ENCODE measurements at places on chromosomes 1 and 21.
A peak's percentile ranks its signal among the peaks of the same experiment; 100 is the strongest.

DNA sequence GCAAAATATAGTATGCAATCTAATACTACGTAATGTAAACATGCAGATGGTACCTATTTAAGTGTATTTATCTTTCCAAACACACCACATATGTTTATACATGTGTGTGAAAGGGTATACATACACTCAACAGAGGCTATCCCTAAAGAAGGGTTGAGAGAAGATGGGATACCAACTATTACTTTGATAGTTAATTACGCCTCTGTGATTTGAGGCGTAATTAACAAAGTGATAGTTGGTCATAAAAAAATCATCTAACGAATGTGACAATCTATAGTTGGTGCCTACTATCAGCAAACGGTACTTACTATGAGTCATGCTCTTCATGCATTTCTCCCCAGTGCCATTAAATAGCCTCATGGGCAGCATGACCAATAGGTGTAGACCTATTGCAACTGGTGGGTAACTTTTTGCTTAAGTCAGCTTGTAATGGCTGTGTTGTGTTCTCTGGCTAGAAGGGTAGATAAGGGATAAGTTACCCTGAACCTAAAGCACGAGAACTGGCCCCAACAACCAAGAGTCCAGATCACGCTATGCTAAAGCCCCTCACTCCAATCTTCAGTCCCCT is 15.3 kb downstream of the RCAN1 start:
- DNase-seq: peak; percentile 93

DNA sequence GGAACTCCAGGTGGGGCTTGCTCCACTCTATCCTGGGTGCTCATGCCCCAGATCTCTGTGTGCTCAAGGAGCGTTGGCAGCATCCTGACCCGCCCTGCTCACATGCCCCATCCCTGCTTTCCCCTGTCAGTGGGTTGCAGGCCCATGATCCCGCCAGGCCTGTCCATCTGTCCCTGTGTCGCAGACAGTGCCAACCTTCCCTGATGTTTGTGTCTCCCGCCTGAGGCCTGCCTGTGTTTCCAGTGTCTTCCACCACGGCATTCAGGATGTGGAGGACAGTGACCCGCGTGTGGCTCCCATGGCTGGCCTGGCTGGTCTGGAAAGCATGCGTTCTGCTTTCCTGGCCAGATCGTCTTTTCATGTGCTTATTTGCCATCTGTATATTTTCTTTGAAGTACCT is 82.9 kb downstream of the PCBP3 start:
- DNase-seq: no peak

GRCh38 chr1:151340870-151341754 is 5.9 kb downstream of the RFX5 start:
- DNase-seq: peak; percentile 80

DNA sequence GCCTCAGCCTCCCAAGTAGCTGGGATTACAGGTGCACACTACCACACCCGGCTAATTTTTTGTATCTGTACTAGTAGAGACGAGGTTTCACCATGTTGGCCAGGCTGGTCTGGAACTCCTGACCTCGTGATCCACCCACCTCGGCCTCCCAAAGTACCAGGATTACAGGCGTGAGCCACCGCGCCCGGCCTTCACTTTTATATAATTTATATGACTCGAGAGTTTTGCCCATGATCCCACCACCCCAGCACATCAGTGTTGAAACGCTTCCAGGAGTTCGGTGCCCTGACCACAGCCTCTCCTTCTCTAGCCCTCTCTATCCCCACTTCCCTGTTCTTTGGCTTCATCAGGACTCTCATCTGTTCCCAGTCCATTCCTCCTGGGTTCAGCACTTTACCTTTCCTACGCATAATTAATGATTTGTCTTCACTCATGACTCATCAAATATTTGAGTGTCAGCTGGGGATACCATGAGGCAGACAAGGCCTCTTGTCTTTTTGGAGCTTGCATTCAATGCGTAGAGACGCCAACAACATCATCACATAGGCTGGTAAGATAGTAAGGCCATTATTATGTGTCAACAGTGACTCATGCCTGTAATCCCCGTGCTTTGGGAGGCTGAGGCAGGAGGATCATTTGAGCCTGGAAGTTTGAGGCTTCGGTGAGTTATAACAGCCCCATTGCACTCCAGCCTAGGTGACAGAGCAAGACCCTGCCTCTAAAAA is 1.4 kb downstream of the PMF1 start:
- no peak for DNase-seq

- no peak for DNase-seq
These were observed 11.4 kb downstream of the DEPDC1 start for GRCh38 chr1:68485431-68486022.

GRCh38 chr1:56060906-56061305 is 518.5 kb downstream of the PLPP3 start:
- no peak for DNase-seq

DNA sequence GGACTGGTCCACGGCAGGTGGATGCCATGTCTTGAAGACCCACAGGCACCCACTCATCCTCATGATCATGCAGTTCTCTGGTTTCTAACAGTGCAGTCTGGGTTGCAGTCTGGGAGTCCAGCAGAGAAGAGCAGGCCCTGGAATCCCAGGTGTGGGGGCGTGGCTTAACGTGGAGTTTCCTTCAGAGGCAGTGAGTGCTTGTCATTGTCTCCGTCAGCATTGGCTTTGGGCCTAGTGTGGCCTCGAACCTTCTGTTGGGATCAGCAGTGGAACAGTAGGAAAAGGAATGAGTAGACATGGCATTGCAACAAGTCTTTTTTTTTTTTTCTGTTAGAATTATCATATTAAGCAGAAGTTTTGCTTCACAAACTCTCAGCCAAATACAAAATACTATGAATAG is 12.8 kb downstream of the LGALS8 start:
- no peak for DNase-seq

DNA sequence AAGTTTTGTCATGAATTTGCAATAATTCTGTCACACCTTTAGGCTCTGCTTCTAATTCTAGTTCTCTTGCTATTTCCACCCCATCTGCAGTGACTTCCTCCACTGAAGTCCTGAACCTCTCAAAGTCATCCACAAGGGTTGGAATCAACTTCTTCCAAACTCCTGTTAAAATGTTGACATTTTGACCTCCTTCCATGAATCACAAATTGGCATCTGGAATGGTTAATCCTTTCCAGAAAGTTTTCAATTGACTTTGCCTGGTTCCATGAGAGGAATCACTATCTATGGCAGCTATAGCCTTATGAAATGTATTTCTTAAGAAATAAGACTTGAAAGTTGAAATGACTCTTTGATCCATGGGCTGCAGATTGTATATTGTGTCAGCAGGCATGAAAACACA is 19.7 kb upstream of the SFT2D2 start:
- no peak for DNase-seq

DNA sequence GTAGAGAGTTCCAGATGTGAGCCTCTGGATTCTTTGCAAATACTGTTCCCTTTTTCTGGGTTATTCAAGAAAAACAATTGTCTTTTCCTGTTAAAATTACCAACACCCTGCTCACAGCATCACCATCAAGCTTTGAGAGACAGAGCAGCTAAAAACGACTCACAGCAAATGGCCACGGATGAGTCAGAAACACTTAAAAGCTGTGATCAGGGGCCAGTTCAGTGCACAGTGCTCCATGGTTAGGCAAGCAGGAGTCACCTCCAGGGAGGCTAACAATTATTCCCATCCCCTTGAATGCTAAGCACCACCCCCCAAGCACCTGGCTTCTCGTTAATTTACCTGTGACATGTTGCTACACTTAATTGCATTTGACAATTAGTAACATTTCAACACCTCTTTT is 128.4 kb upstream of the CAMK1G start:
- DNase-seq: peak; percentile 14

- no peak for DNase-seq
These were observed 14.1 kb upstream of the NUF2 start for GRCh38 chr1:163307479-163308171.

GRCh38 chr1:47230692-47231300 is 1.2 kb downstream of the TAL1 start:
- DNase-seq: no peak

- DNase-seq: no peak
These were observed 318.6 kb downstream of the CAMTA1 start for GRCh38 chr1:7103874-7104273.

DNA sequence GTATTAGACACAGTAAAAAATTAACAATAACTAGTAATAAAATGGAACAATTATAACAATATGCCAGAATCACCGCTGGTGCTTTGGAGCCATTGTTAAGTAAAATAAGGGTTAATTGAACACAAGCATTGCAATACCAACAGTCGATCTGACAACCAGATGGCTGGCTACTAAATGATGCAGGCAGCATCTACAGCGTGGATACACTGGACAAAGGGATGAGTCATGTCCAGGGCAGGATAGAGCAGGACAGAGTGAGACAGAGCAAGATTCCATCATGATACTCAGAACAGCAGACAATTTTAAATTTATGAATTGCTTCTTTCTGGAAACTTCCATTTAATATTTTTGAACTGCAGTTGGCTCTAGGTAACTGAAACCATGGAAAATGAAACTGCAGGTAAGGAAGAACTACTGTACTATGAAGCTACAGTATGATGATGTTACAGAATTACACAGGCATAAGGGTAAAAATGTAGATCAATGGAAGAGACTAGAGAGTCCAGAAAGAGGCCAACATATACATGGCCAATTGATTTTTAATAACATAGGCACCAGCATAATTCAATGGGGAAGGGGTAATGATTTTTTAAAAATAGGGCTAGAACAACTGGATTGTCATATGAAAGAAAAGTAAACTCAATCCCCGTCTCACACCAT is 168.7 kb downstream of the RRAGC start:
- no peak for DNase-seq

DNA sequence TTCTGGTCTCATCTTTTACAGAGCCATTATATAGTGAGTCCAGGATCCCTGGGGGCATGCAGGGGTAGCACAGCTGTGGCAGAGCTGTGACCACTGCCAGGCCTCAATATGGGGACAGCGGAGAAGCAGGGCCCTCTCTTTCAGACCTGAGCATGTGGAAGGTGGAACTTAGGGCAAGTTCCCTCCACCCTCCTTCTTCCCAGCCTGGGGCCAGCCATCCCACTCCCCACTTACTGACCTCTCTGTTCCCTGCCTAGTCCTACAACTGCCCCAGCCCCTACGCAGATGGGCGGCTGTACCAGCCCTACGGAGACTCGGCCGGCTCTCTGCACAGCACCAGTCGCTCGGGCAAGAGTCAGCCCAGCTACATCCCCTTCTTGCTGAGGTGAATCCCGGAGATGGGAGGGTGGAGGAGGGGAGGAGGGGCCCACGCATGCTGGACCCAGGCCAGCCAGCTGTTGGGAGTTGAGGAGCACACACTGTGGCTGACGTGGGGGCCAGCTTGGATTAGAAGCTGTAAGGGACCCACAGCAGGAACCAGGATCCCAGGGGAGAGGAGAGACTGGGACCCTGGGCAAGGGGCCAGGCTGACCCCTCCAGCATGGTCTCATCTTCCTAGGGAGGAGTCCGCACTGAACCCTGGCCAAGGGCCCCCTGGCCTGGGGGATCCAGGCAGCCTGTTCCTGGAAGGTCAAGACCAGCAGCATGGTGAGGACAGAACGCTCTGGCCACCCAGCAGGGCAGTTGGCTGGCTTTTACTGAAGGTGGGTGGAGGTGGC is 10.7 kb downstream of the PSRC1 start:
- DNase-seq: no peak

- peak; percentile 0 for DNase-seq
These were observed 580 bp downstream of the DVL1 start for GRCh38 chr1:1348420-1349255.

DNA sequence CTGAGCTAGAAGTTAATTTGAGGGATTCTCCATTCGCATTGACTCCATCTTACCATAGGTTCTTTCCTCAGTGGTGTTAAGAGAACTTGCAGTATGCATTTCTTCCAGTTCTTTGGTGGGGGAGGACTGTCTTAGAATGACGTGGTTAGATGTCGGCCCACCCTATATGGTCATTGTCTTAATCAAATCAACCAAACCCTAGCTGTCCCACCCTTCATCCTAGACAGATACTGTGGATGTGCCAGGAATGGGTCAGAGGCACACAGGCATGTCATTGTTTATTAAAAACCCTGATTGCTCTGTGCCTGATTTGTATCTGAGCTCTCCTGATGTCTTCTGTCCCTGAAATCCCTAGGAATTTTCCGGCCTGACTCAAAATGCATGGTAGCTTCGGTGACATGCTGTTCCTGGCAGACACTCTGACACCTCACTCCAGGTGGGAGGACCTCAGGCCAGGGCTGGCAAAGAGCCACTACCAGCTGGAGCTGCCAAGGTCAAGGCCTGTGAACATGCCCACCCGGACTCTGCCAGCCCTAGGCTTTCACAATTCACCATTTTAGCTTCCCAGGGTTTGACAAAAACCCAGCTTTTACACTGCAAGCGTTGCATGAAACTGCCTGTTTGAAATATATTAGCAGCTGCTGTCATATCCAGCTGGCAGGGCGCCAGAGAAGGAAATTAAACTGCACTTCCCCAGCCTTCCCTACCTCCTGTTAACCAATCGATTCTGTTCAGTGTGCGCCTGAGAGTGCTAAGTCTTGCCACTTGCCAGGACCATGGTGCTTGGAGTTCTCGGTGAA is 134.0 kb downstream of the FAM78B start:
- no peak for DNase-seq

- DNase-seq: no peak
These were observed 302.0 kb downstream of the DUSP10 start for GRCh38 chr1:221439747-221440501.

- DNase-seq: no peak
These were observed 182.3 kb upstream of the GALNT2 start for GRCh38 chr1:229884765-229885164.

- DNase-seq: no peak
These were observed 6.6 kb downstream of the H6PD start for GRCh38 chr1:9240914-9241820.

DNA sequence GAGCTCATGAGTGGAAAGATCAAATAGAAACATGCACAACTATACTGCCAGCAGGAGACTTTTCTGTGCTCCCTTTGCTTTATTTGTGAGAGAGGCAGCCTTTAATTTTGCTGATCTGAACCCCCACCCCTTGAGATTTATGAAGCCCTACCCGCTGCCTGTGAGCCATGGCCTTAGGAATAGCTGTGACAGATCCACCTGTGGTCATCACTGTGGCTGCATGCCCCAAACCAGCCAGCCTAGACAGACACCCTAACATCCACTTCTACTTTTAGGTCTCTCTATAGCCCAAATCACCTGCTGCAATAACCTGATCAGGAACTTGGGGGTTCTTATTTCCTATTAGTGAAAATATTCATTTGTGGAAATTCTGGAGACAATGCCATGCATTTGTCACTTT is 196.2 kb downstream of the C1orf94 start:
- DNase-seq: no peak

DNA sequence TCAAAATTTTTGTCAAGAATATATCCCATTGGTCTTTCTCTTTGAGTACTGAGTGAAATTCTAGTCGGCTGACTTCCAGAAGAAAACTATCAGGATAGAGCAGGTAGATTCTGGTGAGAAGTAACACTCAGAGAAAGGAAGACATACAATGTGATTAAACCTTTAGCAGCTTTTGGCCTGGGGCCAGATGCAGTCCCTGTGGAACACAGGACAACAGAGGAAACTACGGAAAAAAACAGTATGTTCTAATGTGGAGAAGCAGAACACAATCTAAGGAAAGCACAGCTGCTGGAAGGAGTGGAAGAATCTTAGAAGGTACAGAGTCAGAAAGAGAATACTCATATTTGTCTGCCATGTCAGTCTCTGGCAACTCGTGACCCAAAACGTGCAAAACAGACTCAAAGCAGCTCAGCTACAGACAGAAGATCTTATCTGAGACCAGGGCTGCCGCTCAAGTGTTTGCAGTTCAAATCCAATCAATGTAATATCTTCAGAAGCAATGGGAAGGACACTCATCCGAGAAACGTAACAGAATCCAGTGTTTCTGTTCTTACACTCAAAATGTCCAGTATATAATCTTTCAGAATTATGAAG is 283.8 kb downstream of the MRPL39 start:
- no peak for DNase-seq

- no peak for DNase-seq
These were observed 24.6 kb upstream of the ADARB1 start for GRCh38 chr21:45049714-45050344.

Measured in NCI-H748 treated with DMSO at 0.1 percent for 48 hours (cell line).